Left ventricle myocardium superior (tissue), 1 donor: ENCODE measurements at places on chromosomes 3 and 15.
A peak's percentile ranks its signal among the peaks of the same experiment; 100 is the strongest.

- DNase-seq: no peak
Observed at GRCh38 chr3:113231391-113231790, 20.0 kb downstream of the BOC start.

DNA sequence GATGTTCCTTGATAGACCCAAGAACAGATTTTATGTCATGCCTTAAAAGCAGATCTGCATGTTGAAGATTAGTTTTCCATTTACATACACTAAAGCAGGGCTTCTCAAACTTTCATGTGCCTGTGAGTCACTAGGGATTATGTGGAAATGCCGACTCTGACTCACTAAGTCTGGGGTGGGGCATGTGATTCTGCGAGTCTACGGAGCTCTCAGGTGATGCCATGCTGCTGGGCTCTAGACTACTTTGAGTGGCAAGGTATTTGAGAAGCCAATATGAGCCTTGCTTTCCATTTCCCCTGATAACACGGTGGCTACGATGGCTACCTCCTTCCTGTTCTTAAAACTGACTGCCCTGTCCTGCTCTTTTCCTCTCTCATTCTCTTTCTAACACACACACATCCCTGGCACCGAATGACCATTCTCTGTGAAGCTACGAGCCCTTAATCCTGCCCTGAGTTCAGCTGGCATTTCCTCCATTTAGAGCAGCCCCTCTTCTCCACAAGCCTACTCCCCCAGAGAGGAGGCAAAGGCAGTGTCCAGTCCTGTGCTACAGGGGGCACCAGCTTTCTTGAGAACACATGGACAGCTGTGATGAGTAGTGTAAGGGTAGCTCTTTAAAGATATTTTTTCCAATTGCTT is 39.7 kb upstream of the PYGO1 start:
- no peak for DNase-seq

- no peak for DNase-seq
Observed at GRCh38 chr3:122800031-122800430, 5.2 kb downstream of the SLC49A4 start.

DNA sequence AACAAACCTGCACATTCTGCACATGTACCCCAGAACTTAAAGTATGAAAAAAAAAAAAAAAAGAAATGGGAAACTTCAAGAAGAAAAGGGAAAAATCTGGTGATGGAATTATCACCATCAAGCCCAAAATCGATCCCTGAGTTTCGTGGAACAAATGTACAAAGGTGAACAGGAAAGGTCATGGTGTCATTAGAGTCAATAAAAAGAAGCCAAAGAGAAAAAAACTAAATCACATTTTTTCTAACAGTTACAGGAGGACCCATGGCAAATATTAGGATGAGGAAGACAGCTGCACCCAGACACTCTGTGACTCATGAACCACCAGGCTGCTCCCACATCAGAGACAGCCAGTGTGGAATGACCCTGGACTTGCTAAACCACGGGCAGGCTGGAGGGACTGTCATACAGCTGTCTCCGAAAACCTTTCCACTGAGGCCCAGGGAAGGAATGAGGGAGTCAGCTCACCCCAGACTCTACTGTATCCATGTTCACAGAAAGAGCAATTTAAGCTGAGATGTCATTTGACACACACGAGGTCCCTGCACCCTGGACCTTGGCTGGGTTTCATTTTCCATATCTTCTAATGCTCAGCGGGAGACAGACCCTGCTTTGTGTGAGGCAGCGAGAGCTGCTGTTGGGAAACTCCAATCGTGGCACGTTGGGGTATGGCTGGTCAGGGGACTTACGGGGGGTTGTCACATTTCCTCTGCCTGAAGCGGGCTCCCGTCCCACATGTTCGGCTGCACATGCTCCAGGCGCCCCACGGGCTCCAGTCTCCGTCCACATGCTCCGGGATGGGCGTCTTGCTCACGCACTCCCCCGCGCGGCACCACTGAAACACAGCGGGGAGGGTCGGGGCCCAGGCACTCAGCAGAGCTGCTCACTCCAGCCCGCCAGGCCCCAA is 210.2 kb downstream of the ADAMTS17 start:
- DNase-seq: peak; percentile 68

DNA sequence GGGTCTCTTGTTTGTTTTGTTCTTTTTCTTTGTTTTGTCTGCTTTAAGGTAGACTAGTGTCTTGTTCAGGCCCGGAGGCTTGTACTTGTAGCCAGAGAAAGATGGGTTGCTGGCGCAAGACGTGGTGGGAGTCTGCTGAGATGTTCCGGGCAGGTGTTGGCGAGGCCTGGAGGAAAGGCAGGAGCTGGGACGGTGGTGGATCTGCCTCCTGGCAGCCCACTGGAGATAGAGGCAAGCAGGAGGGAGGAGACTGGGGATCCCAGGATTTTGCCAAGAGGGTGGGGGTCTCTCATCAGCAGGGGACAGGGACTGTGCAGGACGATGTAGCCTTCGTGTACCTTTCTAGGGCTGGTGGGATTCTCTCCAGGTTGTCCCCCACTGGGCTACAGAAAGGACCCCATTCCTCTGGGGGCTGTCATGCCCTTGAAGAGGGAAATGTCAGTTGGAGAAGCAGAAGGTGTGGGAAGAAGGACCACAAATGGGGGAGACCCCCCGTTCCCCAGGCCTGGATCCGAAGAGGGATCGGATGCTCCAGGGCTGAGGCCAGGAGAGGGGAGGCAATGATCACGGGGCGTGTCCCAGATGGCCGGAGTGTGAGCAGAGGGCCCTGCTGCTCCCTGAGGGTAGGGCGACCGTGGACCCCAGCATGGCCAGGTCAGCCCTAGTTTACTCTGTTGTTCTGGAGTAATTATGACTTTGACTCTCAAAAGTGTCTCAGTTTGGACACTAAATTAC is 7.0 kb downstream of the CHAC1 start:
- no peak for DNase-seq

DNA sequence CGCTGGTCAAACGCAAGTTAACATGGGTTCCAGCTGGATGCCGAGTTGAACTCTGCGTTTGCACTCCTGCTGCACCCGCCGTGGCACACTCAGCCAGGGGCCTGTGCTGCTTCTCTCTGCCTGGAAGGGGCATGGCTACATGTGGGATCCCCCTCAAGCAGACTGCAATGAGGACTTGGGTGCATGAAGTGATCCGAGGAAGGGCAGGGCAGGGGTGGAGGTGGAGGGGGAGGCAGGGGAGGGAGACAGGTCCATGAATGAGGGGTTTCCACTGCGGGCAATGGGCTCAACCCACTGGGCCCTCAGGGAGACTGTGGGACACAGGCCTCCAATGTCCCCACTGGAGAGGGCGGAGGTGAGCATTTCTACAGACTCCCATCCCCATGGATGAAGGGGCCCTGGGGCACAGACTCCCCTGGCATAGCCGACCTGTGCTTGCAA is 141.6 kb upstream of the MEF2A start:
- no peak for DNase-seq

DNA sequence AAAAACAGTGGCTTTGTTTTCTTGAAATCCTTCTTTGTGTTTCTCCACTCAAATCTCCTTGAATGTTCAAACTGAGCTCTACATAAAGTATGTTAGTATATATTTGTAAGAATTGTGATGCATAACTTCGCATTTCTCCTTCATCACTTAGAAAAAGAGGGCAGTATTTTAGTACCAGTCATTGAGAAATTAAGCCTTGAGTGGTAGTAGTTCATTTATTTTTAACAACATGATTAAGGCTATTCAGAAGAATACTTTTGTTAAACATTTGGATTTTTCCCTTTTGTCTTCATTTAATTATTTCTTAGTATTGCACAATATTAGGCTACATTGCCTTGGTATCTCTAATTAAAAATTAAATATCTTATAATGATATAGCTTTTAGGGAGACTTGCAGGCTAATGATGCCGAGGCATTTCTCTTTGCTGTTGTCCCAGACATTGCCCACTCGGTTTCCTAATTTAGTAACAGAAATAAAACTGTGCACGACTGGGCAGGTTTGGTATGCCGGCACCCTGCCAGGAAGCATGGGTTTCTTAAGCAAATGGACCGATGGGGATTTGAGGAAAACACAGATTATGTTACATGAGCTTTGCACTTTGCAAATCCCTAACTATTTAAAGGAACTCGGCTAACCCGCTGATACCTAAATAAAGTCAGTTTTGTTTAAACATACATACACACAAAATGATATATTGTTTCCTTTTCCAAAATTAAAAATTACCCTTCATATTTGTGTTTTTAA is 54.7 kb downstream of the LRRC28 start:
- peak; percentile 73 for DNase-seq

DNA sequence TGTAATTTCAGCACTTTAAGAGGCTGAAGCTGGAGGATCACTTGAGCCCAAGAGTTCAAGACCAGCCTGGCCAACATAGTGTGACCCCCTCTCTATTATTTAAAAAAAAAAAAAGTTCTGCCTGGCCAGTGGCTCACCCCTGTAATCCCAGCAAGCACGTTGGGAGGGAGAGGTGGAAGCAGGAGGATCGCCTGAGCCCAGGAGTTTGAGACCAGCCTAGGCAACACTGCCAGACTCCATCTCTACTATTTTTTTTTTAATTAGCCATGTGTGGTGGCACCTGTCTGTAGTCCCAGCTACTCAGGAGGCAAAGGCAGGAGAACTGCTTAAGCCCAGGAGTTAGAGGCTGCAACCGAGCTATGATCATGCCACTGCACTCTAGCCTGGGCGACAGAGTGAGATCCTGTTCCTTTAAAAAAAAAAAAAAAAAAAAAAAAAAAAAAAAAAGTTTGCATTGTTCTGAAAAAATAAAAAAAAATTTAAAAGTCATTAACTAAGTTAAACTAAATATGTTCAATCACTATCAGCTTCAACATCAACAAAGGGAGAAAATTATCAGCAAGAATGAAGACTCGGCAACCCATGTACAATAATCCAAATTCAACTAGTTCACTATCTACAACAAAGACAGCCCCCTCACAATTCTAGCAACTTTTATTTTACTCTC is 1.9 kb downstream of the RAF1 start:
- no peak for DNase-seq

GRCh38 chr3:127438371-127438770 is 150.5 kb upstream of the PRR20G start:
- no peak for DNase-seq

DNA sequence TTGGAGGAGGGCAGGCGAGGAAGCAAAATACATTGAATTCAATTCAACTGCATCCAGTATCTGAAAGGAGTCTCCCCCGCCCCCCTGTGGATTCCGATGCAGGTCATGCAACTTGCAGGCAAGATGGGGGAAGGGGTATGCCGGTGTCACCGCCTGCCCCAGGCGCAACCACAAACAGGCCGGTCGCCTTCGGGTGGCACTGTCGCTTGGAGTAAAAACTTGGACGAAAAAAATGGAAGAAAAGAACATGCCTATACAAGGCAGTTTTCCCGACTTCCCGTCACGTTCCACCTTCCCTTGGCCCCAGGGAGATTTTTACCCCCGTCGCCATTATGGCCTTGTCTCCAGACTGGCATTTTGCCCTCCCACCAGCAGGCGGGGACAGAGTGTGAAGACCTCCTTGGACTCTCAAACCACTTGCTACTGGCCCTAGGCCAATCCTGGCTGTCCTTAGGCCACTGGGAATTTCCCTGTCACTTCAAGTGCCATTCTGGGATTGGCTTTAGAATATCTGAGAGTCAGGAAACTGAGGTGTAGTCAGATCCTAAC is 1.6 kb upstream of the NTRK3 start:
- DNase-seq: no peak

DNA sequence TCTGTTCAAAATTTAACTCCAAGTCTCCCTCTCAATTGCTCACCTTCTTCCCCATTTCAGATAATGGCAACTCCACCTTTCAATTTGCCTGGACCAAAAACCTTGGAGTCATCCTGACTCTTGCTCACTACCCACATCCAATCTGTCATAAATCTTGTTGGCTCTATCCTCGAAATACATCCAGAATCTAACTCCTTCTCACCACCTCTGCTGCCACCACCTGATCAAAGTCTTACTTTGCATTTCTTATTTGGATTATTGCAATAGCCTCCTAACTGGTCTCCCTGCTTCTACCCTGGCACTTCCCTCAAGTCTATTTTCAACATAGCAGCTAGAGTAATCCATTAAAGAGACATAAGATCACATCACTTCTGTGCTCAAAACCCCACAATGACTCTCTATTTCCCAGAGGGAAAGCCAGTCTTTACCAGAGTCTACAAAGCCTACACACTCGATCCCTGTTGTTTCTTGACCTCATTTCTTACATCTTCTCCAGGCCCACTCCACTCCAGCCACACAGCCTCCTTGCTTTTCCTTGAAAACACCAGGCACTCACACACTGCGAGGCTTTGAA is 86.6 kb downstream of the GPR156 start:
- DNase-seq: no peak

DNA sequence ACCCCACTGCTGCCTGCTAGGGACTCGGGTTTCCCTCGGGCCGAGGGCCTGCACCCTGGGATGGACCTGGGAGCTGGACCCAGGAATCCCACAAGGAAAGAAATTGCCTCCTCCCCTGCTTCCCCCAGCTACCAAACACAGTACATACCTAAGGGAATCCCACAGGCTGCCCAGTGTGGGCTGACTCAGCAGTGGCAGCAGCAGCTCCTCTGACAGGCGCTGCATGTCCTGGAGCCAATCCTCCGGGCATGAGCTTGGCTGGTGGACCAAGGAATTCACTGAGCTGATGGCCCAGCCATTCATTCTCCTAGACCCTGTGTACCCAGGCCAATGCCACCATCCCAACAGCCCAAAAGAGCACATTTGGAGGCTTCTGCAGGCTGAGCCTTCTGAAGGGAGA is 9.5 kb upstream of the LTK start:
- DNase-seq: no peak

DNA sequence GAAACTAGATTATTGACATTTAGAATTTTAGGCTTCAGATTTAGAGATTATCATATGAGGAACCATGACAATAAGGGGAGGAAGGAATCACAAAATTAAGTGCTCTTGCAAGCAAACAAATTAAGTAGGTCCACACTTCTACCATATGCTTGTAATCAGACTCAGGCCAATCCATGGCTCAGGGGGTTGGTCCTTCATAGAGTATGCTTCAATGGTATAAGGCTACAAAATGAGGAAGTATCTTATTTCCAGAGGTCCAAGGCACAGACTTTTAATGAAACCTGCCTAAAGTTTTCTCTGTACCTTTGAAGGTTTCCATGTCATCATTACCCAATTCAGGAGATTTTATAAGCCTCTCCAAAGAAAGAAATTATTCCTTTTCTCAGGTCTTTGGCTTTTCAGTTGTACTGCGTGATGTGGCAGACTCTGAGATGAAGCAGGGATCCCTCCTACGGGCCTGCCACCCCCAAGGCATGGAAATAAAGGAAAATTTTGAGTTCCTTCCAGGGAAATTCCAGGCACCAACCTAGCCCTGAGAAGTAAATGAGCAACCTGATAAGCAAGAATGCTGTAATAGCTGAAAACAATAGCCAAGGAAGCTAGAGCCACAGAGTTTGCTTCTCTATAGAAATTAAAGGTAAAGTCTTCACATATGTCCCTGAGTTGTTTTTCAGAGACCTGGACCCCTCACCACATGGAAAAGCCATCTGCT is 36.3 kb downstream of the SERPINI2 start:
- no peak for DNase-seq

- no peak for DNase-seq
Observed at GRCh38 chr15:82851981-82852511, 42.6 kb downstream of the WHAMM start.

- no peak for DNase-seq
Observed at GRCh38 chr15:86439614-86440013, 359.9 kb downstream of the AGBL1 start.

GRCh38 chr3:115469649-115470048 is 153.7 kb upstream of the GAP43 start:
- DNase-seq: no peak
